ENCODE measurements at places on chromosomes 1 and 21.
A peak's percentile ranks its signal among the peaks of the same experiment; 100 is the strongest.

GRCh38 chr1:48109390-48110013 lies 112.3 kb upstream of the TRABD2B start:
- peak; percentile 47 for DNase-seq

DNA sequence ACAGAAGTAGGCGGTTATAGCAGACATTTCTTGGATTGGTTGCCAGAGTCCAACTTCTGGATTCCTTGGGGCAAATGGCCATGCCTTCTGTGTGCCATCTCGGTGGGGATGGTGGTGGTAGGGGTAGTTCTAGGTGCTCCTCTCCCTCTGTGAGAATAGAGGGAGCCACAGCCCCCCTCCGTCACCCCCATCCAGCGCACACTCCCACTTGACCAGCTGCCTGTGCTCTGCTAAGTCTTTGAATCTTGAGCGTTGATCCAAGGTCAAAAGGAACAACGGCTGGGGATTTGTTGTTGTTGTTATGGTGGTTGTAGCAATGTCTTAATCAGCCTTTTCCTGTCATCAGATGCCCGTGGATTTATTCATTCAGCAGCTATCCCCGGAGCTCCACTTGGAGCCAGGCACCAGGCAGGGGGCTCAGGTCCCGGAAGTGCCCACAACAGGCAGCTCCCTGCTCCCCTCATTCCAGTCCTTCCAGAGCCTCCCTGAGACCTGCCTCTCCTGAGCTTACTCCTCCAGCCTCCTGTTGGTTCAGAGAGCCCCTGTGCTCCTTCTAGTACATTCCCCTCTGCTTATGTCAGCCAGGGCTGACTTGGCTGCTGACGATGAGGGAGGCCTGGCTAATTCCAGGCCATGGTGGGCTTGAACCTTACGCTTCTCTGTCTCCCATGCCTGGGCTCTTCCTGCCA lies 146.6 kb upstream of the WNT4 start:
- DNase-seq = no peak

DNA sequence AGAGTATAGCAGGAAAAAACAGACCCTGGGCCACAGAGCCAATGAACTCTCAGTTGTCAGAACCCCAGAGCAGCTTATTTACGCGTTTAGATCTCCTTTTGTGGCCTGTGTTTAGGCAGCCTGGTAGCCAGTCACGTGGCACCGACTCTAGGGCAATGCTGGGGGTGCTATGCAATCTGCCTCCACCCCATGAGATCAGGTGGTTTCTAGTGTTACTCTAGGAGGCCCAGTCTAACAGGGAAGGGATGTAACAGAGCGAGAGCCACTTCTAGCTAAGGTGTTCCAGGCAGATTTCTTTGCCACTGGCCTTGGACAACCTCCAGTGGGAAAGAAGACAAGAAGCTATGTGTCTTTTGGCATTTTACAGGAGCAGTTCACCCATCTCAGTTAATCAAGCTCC lies 12.0 kb upstream of the A3GALT2 start:
- DNase-seq = no peak

DNA sequence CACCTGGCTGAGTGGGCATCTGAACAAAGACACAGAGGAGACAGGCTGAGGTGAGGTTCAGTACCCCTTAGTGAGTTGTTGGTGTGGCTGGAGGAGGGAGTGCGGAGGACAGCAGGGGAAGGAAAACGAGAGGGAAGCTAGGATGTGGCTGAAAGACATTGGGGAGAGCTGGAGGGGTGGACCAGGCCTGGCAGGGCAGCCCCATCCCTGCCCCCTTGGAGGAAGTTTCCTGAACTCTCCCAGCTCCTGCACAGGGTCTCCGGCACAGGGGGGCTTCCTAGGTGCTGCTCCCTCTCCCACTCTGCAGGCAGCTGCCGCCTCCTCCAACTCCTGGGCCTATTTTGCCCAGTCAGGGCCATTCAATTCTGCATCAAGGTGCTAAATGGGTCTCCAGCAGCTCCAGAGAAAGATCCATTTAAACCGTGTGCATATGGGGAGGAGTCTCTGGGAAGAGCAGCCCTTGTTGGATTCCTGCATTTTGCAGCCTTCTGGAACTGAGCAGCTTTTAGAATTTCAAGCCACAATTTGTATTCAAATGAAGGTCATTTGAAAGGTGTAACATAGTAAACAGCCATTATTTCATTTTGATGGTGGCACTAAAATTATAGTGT lies 193.9 kb downstream of the CAMTA1 start:
- DNase-seq = no peak

- DNase-seq = peak; percentile 57
These were observed 5.1 kb upstream of the LAMTOR5 start for GRCh38 chr1:110412576-110412975.

DNA sequence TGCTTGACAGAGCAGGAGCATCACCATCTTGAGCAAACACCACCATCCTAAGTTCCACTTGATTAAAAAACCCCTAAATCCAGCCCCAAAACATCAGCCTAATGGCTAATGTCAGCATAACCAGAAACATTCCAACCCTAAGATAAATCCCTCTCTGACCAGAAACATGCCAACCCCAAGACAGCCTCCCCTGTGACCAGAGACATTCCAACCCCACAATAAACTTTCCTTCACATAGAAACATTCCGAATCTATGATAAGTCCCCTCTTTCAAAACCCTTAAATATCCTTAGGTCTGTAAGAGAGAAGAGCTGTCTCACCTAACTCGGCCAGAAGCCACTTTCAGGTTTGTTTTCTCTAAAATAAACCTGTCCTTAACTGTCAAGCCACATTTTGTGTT lies 17.4 kb upstream of the SLC2A5 start:
- DNase-seq = no peak

DNA sequence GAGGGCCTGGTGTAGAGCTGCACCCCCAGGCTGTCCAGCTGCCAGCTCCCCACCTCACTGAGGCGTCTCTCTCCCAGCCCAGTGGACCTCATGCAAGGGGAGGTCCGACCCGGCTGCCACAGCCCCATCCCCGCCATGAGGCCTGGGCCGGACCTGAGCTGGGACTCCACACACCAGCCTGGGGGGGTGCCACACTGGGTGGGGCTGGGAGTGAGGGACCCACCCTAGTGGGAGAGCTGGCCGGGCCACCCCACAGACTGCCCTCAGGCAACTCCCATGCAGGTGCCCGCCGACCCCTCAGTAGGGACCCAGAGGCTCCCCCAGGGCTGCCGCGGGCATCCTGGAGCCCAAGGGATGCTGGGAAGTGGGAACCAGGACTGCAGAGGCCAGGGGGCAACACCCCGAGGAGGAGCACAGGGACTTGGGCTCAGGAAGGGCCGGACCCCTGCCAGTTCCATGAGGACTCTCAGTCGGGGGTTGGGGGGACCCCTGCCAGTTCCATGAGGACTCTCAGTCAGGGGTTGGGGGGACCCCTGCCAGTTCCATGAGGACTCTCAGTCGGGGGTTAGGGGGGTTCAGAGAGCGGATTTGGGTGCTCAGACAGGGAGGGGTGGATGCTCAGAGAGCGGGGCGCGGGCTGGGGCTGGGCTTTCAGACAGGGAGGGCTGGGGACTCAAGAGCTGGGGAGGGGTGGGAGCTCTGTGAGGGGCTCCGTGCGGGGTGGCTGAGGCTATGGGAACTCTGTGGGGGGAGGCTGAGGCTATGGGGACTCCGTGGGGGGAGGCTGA lies 1.2 kb upstream of the RNF223 start:
- DNase-seq = no peak

- no peak for DNase-seq
These were observed 42.5 kb downstream of the EPRS1 start for GRCh38 chr1:220003610-220004299.

GRCh38 chr1:38624336-38625039 lies 235.1 kb downstream of the RRAGC start:
- DNase-seq = peak; percentile 26

- DNase-seq = no peak
These were observed 73.1 kb downstream of the RUNX3 start for GRCh38 chr1:24856787-24857506.

- DNase-seq = no peak
These were observed 350.0 kb upstream of the POU3F1 start for GRCh38 chr1:38396606-38397005.

DNA sequence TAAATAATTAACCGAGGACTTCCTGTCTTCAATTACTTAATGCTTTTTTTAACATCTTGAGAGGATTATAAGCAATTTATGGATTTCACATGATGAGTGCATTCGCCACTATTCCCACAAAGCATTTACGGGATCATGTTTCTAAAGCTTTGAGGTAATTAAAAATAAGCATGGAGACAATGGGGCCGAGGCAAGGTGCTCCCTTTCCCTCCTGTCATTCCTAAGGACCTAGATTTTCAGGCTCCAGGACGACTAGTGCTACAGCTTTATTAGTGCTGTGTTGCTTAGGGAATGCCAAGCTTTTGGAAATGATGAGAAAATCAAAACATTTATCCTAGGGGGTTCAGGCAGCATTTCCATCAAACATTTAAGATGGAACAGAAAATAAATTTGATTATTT lies 209.2 kb downstream of the KCTD3 start:
- no peak for DNase-seq

- no peak for DNase-seq
These were observed 11.4 kb downstream of the ZBTB48 start for GRCh38 chr1:6591222-6591621.

DNA sequence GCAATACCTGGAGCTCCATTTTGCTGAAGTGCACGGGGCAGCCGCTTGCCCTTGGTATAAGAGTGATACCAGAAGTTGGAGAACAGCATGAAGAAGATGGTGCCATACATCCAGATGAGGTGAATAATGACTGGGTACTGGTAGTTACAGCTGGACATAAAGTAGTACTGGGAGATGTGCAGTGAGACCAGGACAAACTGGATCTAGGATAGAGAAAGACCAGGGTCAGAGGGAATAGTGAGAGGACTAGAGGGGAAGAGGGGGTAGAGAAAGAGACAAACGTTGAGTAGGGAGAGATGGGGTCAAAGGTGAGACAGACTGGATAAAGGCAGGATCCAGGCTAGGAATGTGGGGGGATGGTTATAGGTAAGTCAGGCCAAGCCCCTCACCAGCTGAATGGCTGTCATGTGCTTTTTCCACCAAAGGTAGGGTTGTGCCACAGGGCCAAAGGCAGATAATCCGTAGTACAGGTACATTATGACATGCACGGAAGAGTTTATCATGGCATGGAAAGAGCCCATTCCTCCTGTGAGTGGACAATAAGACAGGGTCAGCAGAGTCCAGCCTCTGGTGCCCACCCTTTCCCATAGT lies 3.8 kb downstream of the ELOVL1 start:
- DNase-seq = no peak

GRCh38 chr1:224783006-224783651 lies 146.3 kb upstream of the DNAH14 start:
- peak; percentile 61 for DNase-seq

- peak; percentile 34 for DNase-seq
These were observed 25.7 kb upstream of the KCNK1 start for GRCh38 chr1:233587958-233588799.
